GM04504 (cell line): ENCODE measurements at places on chromosomes 2 and 18.

GRCh38 chr2:73072129-73072395 lies 550 bp upstream of the SFXN5 start:
- DNase-seq, result no peak

DNA sequence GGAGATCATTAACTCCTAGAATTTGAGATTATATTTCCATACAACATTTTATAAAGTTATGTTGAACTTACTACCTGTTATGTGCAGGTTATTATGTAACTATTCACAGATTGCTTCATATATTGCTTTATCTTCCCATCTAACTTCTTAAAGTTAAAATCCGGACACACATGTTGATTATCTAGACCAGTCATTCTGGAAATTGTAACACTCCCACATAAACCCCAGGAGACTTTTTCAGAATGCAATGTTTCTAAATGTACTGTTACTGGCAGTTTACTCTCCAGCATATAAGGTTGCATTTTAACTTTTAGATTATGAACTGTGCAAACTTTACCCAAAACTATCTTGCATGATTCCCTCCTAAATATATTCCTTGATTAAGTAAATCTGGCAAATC lies 70.5 kb upstream of the FAM117B start:
- no peak for DNase-seq

DNA sequence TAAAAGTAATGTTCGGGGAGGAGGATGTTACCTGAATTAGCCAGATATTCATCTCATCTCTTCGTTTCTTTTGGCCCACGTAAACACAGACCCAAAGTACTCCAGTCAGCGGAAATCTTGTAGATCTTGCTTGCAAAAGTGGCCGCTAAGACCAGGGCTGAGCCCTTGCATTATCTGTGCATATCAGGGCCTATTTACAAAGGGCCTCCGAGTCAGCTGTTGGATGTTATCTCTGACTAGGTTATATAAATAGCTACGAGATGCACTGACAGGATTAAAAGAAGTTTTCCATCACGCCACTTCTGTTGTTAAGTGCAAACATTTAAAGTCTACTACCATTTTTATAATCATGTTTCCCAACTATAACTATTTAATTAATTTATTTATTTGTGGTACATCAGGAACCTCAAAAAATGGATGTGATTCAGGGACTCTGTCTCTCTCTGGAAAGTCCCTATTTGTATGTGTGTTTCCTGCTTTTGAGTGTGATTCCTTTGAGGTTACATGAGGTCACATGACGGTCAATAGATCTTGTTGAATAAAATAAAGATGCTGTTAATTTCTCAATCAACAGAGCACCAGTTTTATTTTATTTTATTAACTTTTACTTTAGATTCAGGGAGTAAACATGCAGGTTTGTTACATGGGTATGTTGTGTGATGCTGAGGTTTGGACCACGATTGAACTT lies 46.8 kb upstream of the MBOAT2 start:
- no peak for DNase-seq

DNA sequence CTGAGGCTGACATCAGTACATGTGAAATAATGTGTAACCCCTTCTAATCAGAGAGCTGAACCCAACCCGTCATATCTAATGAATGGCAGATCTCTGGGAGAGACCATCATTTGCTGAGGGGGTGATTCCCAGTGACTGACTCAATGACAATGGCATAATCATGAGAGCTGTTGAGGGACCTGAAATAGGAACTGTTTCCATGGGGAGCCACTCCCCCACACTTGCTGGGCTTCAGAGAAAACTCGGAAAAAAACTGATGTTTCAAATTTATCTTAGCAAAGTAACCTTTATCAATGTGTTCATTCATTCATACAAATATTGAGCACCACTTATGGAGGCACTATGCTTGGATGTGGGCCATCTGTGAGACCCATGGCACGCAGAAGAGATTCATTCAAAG lies 93.4 kb upstream of the ZBTB14 start:
- DNase-seq, result no peak

DNA sequence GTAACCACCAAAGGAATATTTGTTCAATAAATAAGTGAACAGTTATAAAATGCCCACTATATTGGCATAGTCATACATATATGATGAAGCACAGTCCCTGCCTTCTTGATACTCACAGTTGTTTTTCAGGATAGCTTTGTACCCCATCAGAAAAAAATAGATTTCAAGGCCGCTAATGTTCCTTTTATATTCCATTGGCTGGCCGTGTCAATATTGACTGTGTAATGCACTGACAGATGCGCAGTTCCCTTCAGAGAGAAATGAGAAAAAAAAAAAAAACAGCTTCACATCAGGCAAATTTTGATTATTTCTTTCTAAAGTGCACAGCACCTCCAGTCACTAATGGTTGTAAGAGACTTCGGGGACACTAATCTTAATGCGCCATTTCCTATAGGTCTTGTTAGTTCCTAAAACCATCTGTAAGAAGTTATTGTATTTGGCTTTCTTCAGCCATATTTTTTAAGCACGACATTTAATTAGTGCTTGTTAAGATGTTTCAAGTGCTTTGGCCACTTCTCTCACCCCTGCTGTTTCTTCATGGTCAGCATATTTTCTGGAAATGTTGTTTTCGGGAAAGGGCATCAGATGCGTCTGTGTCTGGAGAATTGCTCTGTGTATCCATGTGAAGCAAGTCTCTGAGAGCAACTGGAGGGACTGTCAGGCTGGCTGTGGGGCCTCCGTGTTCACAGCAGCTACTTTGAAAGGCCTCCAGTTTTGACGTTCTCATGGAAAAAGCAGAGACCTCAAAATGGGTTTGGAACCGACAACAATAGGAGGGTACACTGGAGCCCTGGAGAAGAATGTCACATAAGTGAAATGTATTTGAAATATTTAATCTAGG lies 378.3 kb downstream of the MTX2 start:
- no peak for DNase-seq

- peak; percentile 3 for DNase-seq
Observed at GRCh38 chr2:164314148-164314547, 307.1 kb downstream of the GRB14 start.

DNA sequence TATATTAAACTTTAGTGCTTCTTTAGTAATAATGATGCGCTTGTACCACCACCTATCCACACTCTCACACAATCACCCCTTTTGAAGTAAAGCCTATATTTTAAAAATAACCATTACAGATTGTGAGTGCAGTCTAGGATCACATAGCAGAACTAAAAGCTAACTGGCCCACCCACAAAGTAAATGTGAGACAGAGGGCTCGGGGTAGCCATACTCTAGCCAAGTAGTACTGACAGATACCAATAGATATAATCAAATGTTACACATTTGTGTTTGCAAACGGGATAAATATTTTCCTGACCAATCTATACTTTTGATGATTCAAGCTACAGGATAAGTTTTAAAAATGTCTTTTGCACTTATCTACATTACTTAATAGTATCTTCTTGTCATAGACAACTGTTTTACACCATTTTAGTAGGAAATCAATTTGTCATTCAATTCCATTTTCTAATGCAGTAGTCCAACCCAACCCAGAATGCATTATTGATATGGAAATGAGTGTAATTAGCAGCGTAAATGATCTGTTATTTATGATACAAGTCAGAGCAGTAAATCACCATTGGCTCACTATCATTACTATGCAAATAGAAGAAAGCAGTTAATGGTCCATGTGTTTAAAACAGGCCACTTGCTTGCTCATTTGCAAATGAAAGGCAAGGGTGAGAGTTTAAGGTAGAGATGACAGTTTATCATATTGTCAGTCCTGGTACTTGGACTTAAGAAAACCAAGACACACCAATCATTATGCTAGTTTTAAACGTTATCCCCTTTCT lies 111.8 kb downstream of the ERBB4 start:
- DNase-seq, result no peak

- DNase-seq, result no peak
Observed at GRCh38 chr2:205719847-205720246, 37.5 kb downstream of the NRP2 start.

GRCh38 chr2:101230541-101231001 lies 22.1 kb upstream of the CNOT11 start:
- DNase-seq, result no peak

- no peak for DNase-seq
Observed at GRCh38 chr2:74052732-74053710, 68.3 kb downstream of the TET3 start.

GRCh38 chr2:20648831-20649230 lies 2.1 kb downstream of the HS1BP3 start:
- DNase-seq, result no peak

- peak; percentile 68 for DNase-seq
Observed at GRCh38 chr2:80102026-80102425, 202.5 kb downstream of the LRRTM1 start.

- peak; percentile 23 for DNase-seq
Observed at GRCh38 chr2:68594674-68595492, 48.5 kb upstream of the PROKR1 start.

GRCh38 chr18:28884304-28884703 lies 707.4 kb upstream of the CDH2 start:
- DNase-seq, result no peak

GRCh38 chr2:113324684-113325160 lies 46.0 kb upstream of the PAX8 start:
- no peak for DNase-seq

- DNase-seq, result no peak
Observed at GRCh38 chr2:223460209-223460608, 142.0 kb downstream of the SCG2 start.

DNA sequence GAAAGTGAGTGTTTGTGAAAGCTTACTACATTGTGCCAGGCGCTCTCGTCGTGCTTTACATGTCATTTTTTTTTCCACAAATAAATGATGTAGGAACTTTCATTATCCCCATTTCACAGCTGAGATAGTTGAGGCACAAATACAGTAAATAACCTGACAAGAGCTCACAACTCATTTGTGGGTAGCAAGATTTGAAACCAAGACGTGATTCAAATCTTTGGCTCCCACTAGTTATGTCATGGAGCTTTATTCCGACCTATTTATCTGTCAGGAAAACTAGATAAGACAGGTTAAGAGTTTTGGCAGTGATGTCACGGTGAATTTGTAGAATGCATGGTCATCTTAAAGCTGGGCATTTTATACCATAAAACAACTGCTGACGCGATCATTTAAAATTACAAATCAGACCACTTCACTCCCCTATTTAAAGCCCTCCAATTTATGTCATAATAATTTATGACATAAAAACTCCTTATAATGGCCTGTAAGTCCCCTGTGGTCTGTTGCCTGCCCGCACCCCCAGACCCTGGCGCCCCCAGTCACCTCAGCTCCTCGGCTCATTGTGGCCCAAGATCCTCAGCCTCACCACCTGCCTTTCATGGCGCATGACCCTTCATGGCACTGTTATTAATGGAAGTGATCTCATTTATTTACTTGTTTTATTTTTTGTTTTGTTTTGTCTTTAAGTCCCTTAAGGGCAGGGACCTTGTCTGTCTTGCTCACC lies 678 bp upstream of the ZNF24 start:
- DNase-seq, result no peak

GRCh38 chr2:156340804-156341451 lies 8.4 kb upstream of the NR4A2 start:
- DNase-seq, result no peak

GRCh38 chr2:71880846-71881610 lies 266.6 kb downstream of the CYP26B1 start:
- DNase-seq, result peak; percentile 75

DNA sequence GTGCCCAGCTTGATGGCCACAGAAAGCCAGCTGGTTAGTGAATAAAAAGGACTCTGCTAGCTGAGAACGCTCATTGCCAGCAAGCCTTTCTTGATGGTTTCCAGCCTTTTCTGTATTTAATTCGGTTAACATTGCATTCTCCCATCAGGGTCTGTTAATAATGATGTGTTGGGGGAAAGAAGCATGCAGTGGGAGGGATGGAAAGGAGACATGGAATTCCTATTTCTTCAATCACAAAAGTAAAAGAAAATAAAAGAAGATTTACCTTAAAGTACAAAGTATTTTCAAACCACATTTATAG lies 141.9 kb upstream of the RBBP8 start:
- DNase-seq, result no peak

DNA sequence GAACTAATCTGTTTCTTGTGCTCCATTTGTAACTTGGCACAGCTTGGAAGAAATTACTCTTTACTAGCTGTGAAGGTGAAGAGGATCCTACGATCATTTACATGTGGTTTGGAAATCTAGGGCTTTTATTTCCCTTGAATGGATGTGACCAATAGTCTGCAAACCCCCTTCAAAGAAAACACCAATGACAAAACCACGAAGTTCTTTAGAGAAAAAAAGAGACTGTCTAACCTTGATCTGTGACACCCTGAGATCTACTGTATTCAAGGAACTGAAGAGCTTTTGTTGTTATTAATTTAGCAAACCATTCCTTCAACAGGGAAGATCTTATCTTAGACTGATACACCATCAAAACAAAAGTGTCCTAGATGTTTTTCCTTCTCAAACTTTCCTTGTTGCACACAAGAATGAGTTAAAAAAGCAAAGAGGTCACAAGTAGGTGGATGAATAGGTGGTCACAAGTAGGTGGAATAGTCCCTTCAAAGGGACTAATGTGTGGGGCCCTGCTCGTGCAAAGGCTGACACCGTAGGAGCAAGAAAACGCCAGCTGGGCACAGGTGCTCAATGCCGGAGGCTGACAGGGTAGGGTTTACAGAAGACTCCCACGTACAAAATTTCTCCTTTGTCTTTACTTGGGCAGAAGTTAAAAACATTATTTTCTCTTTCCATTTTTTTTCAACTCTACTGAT lies 95.6 kb upstream of the ITGB6 start:
- DNase-seq, result no peak

DNA sequence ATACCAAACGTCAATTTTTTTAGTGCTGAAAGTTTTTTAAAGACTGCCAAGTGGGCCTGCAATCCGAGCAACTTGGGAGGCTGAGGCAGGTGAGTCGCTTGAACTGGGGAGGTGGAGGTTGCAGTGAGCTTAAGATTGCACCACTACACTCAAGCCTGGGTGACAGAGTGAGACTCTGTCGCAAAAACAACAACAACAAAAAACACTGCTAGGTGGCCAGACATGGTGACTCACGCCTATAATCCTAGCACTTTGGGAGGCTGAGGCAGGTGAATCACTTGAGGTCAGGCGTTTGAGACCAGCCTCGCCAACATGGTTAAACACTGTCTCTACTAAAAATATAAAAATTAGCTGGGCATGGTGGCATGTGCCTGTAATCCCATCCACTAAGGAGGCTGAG lies 202.8 kb upstream of the COPS8 start:
- no peak for DNase-seq

- no peak for DNase-seq
Observed at GRCh38 chr2:65386989-65387388, 45.4 kb downstream of the SPRED2 start.

DNA sequence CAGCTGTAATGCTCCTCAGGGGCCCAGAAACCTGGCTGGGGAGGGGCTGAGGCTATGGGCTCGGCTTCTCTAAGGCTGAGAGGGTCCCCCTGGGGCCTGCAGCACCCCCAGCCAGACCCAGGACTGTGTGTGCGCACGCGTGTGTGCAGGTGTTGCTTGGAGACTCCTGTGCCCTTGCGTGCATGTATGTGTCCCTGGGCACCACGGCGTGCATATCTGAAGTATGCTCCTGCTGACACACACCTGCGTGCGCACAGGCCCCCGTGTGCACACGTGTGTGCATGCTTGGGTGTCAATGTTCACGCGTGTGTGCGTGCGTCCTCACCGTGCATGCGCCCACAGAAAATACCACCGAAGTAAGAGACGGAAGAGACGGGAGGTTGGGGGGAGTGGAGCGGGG lies 14.9 kb upstream of the ECEL1 start:
- DNase-seq, result no peak
